ENCODE measurements at places on chromosomes 3 and 15.

DNA sequence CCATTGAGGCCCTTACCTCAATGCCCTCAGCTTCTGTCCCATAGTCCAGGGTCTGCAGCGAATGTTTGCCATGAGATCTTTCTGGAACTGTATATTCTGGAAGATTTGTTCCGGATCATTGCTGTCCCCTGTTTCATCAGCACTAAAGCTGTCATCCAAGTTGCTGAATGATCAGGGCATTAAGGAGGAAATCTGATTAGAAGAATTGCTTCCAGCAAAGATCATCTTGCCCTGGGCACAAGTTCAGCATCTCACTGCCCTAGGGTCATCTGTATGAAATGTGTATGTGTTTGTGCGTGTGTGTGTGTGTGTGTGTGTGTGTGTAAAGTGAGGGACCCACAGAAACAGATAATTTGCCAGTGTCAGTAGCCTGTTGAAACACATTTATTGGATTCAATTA is 1.4 kb downstream of the TMC3 start:
- DNase-seq = peak; percentile 39

- DNase-seq = no peak
Measured at GRCh38 chr3:149621218-149622005, 36.4 kb downstream of the WWTR1 start.

- no peak for DNase-seq
Measured at GRCh38 chr15:48924528-48925393, 39.0 kb downstream of the SHC4 start.

- no peak for DNase-seq
Measured at GRCh38 chr15:99707473-99708270, 25.6 kb downstream of the LYSMD4 start.

GRCh38 chr3:12773030-12773709 is 14.1 kb upstream of the TMEM40 start:
- no peak for DNase-seq

DNA sequence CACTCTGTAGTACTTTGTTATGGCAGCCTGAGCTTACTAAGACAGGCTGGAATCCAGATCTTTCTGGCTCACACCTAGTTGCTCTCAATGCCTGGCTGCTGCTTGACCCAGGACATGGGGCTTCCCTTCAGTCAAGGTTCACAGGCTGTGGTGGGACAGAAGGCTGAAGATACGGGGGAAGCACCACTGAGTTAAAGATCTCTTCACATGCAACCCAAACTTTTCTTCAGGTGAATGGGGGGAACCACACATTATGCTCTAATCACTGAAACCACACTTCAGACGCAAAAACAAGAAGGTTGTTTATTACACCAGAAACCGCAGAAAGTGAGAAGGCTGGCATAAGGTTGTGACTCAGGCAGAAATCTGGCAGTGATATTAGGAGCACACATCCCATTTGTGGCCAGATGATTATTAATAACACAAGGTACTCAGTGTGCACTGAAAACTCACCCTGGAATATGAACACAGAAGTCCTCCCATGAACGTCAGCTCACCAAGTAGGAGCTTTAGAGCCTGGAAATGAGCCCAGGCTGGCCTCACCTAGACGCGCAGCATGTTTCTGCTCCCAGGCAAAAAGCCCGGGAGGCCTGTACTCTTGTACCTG is 230.5 kb upstream of the CHRNA7 start:
- DNase-seq = no peak

DNA sequence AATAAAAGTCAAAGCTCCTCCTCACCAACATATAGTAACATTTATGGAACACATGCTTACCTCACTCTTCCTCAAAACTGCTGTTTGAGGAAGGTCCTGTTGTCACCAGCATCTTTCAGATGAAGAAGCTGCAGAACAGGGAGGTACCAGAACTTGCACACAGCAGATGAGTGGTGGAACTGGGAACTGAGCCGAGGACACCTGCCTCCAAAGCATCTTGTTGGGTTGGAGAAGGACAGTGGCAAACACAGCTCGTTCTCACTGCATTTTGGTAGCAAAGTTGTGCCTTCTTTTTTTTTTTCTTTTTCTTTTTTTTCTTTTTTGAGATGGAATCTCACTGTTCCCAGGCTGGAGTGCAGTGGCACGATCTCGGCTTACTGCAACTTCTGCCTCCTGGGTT is 76.0 kb downstream of the CEMIP start:
- DNase-seq = no peak

DNA sequence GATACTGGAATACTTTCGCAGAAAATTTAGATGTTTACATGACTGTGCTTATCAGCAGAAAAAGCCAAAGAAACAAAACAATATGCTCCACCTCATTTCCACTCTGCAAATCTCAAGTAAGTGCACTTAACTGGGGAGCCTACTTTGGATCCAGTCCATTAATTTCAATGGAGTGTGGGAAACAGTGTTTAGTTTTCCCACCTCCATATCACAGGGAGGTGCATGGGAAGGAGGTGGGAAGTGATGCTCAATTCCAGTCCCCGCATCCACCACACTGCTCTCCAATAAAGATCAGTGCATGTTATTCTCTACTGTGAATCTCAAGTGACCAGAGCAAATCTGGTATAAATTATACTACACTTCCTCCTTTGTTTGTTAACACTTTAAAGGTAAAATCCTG is 2.9 kb downstream of the NEDD4 start:
- no peak for DNase-seq

DNA sequence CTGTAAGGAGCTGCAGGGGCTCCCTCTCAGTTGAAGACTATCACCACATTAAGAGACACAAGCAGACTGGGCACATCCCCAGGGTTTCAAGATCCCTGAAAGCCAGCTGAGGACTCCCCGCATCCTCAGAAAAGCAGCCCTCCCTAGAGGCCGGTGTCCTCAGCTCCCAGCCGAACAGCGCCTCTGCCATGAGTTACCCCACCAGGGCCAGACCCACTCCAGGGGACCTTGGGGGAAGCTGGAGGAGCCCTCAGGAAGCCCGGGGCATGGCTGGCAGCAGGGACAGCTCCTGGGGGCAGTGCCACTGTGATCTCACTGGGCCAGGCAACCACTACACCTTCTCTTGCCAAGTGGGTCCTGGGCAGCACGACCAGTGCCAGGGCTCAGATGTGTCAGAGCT is 8.1 kb downstream of the KLF15 start:
- DNase-seq = no peak

- DNase-seq = no peak
Measured at GRCh38 chr3:72584262-72584661, 264.0 kb downstream of the SHQ1 start.

DNA sequence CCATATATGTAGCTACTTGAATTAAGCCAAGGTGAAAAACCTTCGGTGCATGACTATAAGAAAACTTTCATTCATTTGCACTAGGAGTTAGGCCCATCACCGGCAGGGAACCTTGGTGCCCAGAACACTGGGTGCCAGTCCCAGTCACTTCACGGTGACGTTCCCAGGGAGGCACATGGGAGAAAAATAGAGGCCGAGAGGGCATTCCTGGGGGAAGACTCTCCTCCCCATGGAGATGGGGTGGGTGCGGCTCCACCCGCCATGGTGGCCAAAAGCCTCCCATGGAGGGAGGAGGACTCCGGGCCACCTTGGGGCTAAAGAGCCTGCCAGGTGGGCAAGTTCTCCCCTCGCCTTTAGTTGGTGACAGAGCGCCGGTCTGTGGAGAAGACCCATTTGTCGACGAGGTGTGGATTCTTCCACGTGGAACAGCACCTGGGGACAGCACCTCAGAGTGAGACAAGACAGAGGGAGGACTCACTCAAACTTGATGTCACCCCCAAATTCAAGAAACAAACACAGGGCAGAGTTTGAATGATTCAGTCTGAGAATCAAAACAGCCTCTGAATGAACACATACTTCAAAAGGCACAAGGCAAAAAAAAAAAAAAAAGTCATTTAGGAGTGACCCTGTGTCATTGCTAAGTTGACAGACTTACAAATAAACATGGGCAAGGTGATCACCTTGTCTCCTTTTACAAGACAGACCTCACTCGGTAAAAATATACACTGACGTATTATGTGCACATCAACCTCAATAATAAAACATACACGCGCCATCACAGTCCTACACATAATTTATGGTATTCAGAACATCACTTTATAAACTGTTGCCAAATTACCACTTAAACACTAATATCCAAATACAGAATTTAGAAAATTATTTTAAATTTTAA is 38.6 kb downstream of the ZXDC start:
- DNase-seq = no peak

- no peak for DNase-seq
Measured at GRCh38 chr15:50496692-50497091, 49.8 kb downstream of the USP50 start.

Data from large intestine (tissue), 12 donors.